ENCODE measurements at places on chromosomes 16 and 17.

DNA sequence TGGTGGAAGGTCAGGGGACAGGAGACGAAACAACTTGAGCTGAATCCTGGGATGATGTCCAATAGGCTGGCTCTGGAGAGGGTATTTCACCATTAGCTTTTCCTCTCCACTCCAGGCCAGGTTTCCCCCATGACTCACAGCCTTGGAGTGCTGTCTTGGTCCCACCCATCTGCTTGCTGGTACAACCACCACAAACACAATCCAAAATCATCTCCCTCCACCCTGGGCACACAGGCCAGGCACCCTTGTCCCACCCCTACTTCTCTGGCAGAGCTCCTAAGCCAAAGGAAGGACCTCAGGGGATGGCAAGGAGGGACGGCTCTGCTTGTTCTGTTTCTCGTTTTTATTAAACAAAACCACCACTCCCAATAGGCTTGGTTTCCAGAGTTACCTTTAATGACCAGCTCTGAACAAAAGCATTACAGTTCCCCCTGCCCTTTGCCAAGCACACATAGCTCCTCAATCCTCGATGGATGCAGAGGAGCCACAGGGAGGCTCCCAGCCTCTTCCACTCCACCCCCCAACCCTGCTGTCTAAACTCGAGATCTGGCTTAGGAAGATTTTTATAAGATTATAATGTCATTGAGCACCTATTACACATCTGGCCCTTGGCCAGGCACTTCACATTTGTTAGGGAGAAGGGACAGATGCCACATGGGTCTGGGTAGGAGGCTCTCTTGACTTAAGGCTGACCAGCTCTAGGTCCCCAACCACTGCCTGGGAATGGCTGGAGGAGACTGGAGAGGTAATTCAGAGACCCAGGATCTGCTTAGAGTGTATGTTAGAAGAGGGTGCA, 13.3 kb downstream of the CAVIN1 start:
- no peak for DNase-seq

GRCh38 chr17:74118504-74118903, 85.0 kb upstream of the RPL38 start:
- no peak for DNase-seq

GRCh38 chr16:70691223-70692129, 5.6 kb upstream of the MTSS2 start:
- no peak for DNase-seq

DNA sequence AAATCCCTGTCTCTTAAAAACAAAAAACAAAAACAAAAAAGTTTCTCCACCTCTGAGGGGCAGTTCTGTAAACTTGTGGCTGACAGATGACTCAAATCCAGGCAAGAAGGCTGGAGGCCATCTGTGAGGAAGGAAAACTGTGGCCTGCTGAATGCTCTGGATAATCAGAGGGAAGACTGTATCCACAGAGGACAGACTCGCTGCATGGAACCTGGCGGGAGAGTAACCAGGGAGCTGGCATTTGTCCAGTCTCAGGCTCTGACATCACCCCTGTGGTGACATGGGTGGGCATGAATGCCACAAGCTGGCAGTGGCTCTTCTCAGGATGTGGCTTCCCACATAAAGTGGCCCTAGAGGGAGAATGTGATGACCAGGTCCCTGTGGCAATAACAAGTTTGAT, 2.8 kb upstream of the KSR1 start:
- no peak for DNase-seq

DNA sequence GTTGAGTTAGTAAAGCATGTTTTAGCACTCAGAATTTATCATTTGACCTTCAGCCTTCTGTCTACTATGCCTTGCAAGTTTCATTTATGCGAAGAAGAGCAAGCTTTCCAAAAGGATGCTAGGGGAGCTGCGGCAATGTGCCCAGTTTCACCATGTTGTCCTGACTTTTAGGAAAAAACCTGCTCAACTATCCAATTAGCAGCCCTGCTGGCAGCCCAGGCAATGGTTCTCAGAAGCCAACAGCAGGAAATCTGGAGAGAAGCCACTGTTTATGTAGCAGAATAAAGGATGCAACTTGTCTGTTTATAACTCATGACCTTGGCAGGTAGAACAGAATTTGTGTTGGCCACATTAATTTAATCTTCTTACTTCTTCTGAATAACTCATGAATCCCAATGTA, 230.8 kb downstream of the ABCC12 start:
- no peak for DNase-seq

DNA sequence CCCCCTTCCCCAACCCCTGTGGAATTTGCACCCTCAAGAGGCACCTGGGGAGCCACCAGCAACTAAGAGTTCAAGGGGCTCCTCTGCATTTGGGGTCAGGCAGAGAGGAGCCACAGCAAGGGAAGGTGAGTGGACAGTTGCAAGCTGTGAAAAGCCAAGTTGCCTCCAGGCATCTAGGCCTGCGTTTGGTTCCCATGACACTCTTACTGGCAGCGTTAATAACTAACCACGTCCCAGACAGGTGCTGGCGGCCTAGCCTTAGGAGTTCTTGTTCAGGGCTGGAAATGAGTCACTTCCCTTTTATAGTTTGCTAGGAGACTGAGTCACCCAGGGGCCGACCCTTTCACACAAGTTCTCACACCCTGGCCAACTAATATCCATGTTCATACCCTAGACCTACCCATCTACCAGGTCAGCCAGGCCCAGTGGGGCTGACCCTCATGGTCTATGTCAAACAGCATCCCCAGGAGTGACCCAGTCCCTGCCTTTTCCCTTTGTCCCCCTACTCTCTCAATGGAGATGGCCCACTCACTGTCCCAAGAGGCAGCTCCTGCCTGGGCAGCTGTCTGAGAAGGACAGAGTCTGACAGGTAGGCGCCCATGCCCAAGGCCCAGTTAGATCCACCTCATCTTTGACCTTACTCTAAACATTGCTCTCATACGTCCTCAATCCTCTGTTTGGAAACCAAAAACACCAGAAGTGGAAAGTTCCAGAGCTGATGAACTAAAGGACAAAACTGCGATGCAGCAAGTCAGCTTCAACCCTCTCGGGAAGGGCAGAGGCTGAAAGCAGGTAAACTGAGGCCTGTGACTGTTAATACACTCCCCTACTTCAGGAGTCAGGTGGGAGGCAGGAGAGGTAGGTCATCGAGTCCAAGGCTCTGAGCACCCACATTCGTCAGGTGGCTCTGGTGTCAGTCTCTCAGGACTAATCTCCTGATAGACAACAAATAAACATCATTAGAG, 300.6 kb downstream of the SOX9 start:
- DNase-seq: no peak

- peak; percentile 20 for DNase-seq
Measured at GRCh38 chr17:66673668-66674276, 161.1 kb upstream of the CACNG5 start.

DNA sequence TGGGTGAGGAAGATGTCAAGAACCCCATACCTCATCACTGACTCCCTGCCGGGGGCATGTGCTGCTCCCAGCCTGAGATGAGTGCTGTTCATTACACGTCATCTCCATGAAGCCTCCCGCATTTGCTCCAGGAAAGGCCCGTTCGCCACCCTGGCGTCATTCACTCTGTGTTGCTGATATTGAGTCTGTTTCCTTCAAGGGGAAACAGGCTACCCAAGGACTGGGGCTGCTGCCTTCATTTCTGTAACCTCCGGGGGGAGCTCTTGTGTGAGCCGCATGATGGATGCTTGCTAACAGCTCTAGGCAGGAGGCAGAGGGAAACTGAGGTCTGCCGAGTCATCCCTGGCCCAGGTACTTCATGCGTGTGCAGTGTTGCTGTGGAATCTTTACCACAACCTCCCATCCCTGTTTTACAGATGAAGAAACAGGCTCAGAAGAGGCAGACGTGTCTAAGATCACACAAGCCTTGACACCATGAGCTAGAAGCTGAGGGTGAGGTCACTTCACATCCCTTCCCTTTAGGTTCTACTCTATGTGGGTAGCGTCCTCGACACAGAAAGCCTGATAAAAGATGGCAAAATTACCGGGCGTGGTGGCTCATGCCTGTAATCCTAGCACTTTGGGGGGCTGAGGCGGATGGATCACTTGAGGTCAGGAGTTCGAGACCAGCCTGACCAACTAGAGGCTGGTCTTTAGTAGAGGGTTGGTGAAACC, 3.5 kb upstream of the ARMC5 start:
- no peak for DNase-seq

DNA sequence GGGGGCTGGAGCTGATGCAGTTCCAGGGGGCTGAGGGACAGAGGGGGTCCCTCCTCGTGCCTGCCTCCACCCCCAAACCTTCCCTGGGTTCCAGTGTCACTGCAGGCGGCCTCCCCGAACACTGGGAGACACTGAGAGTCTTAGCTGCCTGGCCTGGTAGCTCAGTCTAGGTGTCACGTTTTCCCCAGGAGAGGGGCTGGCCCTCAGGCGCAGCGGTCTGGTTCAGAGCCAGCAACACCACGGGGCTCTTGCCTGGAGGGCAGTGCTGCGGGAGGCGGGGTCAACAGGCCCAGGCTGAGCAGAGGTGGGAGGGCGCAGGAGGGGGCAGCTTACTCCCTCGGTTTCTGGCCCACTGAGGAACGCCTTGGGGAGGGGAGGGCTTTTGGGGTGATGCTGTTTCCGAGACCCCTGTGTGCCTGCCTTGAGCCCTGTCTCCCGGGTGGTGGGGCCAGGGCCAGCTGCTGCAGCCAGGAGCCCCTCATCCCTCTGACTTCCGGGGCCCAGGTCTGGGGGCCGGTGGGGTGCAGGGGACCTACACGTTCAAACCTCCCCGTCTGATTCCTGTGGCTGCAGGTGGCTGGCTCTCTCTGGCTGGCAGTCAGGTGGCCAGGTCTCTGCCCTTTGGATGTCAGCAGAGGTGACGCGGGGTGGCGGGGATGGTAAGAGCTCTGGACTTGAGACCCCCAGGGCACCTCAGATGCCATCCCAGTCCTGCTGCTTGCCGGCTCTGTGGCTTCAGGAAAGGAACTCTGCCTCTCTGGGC, 89.3 kb upstream of the GSE1 start:
- no peak for DNase-seq

GRCh38 chr17:79497777-79498348, 113.0 kb downstream of the RBFOX3 start:
- DNase-seq: no peak

- no peak for DNase-seq
Measured at GRCh38 chr17:70251706-70252105, 82.4 kb downstream of the KCNJ2 start.

- DNase-seq: peak; percentile 7
Measured at GRCh38 chr16:57906382-57907316, 64.3 kb downstream of the CNGB1 start.

DNA sequence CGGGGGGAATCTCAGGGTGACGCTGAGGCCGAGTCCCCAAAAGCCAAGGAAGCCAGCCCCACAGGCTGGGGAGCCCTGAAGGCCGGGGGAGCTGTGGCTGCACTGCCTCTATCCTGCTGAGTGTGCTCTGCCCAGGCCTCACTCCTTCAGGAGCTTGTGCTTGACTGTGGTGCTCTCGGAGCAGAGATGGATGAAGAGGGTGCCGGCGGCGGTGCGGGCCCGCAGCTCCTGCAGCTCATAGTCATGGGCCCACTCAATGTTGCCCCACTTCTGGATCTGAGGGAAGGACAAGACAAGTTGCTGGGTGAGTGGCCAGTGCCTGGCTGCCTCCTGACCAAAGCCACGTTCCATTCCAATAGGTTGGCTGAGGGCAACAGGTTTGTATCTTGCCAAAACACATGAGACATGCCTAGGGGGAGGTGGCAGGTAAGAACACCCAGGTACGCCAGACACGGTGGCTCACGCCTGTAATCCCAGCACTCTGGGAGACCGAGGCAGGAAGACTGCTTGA, 20.5 kb downstream of the ATPAF2 start:
- DNase-seq: no peak

DNA sequence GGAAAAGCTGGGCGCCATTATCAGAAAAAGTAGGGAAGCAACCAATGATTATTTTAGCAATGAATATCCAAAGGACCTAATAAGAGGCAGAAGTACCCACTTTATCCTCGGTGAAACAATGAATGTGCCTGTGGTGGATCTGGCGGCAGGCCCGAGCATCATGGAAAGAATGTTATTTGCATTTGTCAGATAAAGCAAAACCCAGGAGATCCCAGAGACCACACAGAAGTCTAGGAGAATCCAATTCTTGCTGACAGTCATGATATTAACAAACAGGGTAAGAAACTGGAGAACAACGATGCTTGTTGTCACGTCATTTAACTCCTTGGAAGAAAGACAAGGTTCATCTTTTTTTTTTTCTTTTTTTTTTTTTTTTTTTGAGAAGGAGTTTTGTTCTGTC, 12.0 kb upstream of the TNRC6A start:
- DNase-seq: no peak

GRCh38 chr17:44804302-44805089, 25.6 kb downstream of the GJC1 start:
- DNase-seq: no peak

DNA sequence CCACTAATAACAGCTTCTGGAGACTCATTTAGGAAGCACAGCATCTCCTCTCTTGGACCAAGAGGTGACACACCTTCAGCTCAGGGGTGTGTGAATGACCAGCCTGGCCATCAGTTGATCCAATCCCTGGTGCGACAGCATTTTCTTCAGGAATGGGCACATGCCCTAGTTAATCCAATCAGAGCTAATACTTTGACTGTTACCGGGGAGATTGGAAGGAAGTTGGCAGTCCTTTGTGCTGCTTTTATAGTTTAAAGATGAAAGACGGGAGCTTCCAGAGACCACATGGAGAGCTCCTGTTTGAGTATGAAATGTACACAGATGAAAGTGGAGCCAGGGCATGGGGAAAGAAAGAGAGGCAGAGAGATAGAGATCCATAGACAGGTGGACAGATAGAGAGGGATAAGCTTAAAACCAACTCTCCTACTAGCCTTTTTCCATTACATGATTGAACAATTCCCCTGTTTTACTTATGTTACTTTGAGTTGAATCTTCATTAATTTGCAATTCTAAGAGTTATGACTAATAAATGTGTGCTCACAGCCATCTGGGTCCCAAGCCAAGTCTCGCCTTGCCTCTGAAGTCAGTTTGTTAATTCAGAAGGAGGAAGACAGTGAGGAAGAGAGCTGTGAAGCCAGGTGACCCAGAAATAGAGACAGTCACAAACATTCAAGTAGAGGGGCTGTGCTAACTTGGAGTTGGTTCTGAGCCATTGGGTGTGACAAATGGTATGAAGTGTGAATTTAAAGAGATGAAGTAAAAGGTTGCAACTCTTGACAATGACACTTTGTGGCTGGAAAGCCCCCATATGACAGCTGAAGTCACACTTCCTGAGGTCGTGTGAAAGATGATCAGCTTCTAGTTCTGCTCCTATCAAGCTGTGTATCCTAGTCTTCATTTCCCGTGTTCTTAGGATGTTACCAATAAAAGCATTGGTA, 120.0 kb upstream of the GOT2 start:
- DNase-seq: no peak

- DNase-seq: no peak
Measured at GRCh38 chr16:35140293-35140986, 1681.0 kb downstream of the TP53TG3F start.

GRCh38 chr17:68095205-68095811, 59.8 kb downstream of the KPNA2 start:
- DNase-seq: no peak

Data from stimulated activated CD4-positive, alpha-beta T cell treated with anti-CD3 and anti-CD28 coated beads, TNF-alpha, amount 100 ng/mL, for 1 hour (primary cell).